Stimulated activated CD8-positive, alpha-beta memory T cell treated with anti-CD3 and anti-CD28 coated beads, Interleukin-2, amount 100 ng/mL, for 1 hour (primary cell): ENCODE measurements at places on chromosomes 3 and 15.

GRCh38 chr15:74375303-74375693 lies 7.9 kb upstream of the CYP11A1 start:
- DNase-seq: peak; percentile 72

DNA sequence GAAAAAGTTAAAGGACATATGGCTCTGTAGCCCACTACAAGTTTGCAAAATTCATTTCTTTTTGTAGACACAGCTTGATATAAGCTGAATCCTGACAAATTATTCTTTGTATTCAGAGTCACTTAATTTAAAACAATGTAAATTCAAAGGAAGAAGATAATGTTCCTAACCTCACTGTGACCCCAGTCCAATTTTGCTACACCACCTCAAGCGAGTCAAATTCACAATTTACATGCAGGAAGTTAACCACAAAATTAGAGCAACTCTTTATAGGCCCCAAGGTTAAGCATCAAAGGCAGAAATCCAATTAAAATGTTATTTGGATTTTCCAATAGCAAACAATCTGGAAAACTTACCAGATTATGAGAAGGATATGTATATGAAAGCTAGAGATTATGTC lies 119.5 kb upstream of the CNTN6 start:
- DNase-seq: no peak

DNA sequence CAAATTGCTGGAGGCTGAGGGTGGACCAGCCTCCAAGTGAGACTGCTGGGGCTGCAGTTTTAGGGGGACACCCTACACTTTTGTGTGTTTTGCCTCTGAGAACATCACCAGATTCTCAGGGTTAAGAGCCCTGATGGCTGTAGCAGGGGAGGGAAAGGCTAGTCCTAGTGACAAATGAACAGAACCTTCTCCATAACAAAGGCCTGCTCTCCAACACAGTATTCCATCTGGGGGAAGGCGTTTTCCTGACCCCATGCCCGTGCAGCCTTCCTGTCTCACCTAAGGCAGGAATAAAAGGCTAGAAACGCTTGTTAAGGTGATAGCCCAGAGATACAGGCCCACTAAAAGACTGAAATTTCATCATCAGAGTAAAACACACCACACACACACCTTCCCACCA lies 50.2 kb upstream of the NSMCE3 start:
- DNase-seq: no peak

DNA sequence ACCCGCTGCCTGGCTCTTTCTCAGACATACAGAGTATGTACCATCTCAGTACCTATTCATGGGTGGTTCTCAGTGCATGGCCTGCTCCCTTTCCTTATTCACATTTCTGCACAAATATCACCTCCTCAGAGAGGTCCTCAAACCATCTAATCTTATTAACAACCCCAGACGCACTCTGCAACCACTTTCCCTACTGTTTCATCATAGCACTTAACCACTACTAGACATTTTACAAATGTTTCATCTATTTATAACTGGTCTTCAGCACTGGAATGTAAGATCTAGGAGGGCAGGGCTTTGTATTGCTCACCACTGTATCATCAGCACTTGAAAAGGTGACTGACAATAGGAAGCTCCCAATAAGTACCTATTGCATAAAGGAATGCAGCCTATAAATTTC lies 45.1 kb downstream of the TNIK start:
- no peak for DNase-seq

DNA sequence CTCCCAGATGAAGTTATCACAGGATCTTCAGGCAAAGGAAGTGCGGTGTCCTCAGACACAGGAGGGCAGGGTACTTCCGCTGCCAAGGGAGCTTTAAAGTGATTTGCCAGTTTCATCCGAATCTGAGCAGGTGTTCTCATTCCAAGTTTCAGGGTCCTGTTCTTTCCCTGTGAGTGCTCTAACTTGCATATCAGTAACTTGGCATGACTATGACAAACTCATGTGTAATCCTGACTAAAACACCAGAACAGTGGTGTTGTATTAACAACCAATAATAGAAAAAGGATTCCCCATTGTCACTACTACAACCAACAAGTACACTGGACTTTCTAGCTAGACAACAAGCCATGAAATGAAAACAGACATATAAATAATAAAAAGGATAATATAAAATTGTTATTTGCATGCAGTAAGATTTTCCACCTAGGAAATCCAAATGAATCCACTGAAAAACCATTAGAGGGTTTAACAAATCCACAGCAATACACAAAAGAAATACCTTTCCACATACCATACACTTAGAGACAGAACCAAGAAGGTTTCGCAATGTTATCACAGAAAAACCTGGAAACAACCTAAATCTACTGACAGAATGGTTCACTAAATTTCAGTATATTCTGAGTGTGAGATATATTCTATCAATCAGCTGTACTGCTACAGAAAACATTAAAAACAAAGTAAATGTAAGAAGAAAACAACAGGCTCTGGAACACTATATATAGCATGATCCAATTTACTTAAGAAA lies 40.9 kb upstream of the RPL35A start:
- no peak for DNase-seq

GRCh38 chr15:81265256-81265943 lies 58.5 kb downstream of the STARD5 start:
- no peak for DNase-seq

- no peak for DNase-seq
Measured at GRCh38 chr3:152195206-152195605, 73.5 kb upstream of the MBNL1 start.

- no peak for DNase-seq
Measured at GRCh38 chr3:112889357-112889756, 42.7 kb upstream of the CD200R1L start.

DNA sequence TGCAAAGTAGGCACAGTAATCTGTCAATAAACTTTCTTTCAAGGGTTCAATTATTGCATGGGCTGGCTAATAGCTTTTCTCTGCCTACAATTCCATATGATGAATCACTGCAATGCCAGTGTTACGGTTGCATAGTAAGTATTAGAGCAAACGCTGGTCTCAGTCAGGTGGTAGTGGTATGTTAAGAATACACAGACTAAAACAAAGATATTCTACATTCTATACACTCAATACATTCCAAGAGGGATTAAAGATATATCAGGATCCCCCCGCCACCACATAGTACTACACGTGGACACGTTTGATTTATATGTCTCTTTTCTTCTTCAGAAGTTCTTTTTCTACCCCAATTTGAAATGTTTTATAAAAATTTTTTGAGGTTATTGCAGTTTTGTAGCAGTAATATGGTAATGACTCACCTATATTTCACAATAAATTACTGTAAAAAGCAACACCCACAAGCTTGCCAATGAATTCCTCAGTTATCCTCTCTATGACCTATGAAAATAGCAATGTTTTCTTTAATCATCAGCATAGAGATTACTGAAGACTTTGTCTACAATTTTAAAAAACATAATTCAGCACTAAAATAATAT lies 68.2 kb downstream of the CD200R1L start:
- DNase-seq: no peak

GRCh38 chr3:141644931-141645330 lies 93.2 kb upstream of the RNF7 start:
- peak; percentile 26 for DNase-seq

DNA sequence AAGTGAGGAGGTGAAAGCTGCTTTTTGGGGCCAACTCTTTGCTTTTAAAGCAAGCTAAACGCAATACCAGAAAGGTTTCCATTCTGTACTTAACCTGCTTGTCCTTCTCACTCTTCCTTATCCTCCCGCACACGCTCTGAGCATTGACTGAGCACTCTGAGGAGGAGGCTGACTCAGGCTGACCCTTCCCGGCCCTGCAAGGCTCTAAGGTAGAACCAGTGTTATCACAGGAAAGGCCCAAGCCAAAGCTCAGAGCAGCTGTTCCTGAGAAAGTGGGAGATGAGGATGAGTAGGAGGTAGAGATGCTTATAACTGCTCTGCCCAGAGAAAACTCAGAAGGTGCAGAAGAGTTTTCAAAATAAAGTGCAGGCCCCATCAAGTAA lies 2.3 kb downstream of the B3GNT5 start:
- no peak for DNase-seq

DNA sequence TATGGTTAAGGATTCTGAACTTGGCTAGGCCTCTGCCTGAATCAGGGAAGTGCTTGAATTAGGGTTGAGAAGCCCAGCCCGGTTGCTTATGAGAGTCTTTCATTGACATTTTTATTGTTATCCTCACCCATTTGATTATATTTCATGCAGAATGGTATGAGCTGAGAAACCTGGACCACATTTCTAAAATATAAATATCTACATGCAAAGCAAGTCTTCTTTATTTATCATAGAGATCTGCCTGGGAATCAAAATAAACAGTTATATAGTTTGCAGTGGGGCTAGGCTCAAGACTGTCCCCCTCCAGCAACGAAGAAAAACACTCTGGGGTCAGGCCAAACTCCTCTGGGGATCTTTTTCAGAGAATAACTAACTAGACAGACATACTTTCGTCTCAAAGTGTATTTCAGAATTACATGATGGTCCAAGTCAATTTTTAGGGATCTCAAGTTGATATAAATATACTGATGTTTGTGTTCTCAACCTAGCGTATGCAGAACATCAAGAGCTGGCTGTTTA lies 675.4 kb upstream of the NR2F2 start:
- no peak for DNase-seq

DNA sequence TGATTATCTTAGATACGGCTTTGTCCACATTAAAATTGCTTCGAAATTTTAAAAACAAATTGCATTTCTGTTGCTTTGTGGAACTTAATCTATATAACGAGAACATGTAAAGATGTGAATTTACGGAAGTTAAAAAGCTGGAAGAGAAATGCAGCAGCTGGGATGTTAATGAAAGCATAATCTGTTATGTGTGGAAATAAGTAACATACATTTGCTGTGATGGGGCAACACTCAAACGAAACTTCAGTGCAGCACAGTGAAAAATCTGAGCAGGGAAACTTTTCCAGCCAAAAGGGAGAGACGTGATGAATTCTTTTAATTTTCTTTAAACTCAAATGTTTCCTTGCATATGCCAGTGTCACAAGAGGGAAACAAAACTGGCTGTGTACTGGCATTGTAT lies 276.7 kb upstream of the LMCD1 start:
- DNase-seq: no peak

DNA sequence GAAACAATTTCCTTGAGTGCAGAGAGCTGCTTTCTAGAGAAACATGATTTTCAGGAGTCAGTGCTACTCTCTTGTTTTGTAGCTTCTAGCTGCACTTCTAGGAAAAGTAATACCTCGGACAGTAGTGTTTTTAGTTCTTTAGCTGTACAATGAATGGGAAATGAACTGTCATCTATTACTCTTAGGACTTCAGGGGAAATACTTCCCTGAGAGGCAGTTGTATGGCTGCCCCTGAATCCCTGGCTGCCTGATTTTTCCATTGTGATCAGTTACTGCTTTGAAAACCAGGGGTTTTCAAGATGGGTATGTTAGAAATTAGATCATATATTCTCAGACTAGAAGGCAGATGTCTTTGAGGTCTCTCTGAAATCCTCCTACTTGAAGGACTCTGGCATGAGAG lies 200.3 kb upstream of the SEMA6D start:
- DNase-seq: no peak

- no peak for DNase-seq
Measured at GRCh38 chr15:25790000-25790660, 73.0 kb downstream of the ATP10A start.

GRCh38 chr3:56111606-56112304 lies 356.5 kb downstream of the ERC2 start:
- DNase-seq: no peak

DNA sequence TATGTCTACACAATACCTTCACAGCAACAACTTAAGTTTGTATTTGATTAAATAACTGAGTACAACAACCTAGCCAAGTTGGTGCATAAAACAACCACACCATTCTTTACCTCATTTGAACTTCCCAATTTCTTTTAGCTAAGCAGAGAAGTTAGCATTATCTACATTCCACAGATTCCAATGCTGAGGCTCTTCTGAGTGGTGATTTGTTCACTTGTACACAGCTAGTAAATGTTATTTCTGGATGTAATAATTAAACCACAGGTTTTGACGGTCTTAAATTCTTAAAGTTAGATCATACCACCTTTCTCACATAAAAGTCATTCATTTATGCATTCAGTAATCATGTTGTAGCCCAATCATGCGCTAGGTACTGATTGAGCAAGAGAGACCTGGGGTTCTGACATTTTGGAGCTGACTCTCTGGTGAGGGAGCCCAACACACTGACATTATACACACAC lies 102.5 kb downstream of the SST start:
- no peak for DNase-seq

- DNase-seq: no peak
Measured at GRCh38 chr3:156803952-156804741, 22.0 kb upstream of the LEKR1 start.

- no peak for DNase-seq
Measured at GRCh38 chr15:75712668-75713337, at the start of gene CSPG4. CSPG4 (minus strand) TSS chr15:75712848; CDS start chr15:75712755, 93 bp downstream.

- DNase-seq: no peak
Measured at GRCh38 chr3:172154768-172155664, 115.6 kb downstream of the FNDC3B start.

DNA sequence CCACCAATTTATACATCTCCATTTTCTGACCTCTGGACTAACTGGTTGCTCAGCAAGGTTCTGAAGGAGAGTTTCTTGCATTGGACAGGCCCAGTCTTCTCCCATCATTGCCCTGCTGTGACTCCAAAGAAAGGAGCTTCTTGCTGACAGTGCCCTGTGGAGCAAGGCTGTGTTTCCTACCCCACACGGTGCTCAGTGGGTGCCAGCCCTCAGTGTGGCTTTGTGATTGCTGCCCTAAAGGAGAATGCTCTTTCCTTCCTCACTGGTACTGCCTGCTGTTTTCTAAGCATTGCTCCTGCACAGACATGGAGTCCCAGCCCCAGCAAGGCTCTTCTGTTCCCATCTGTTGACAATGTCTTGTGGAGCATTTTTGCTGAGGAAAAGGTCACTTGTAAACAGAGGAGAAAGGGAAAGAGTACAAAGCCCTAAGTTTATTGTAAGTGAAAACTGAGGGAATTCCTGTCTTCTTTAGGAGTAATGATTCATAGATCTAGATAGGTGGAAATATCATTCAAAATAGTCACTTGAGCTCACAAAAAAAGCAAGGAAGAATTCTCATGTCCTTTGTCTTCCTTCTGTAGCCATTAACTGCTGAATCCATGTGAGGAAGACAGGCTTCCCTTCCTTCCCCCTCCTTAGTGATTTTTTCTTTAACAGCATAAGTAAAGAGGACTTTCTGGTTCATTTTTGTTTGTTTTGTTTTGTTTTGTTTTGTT lies 62.9 kb downstream of the HMG20A start:
- DNase-seq: no peak

DNA sequence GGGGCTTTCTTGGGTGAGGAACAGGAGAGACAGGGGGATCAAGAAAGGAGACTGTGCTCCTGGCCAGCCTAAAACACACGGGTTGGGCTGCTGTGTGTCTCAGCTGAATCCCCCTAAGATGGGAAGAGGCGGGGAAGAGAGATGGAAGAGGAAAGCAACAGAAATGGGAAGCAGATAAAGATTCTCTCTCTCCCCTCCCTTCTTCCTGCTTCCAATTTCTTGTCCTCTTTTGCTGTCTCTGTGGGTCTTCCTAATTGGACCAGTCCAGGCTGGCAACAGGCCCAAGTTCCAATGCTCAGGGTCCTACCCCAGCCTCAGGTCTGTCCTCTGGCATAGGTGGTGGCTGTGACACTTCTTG lies 7.1 kb downstream of the ISLR2 start:
- DNase-seq: no peak
